Skin of body (tissue), 3 donors: ENCODE measurements at places on chromosomes 1 and 21. TPM values are rescaled to one million over a fixed set of nuclear protein-coding genes. Genes with fewer than 3 reads are reported as not detected.

The LEMD1 gene
- not detected for total RNA-seq

The HCRTR1 gene
- total RNA-seq, result not detected

The MAP1LC3C gene
- total RNA-seq, result 1.1 TPM

The OPRD1 gene
- total RNA-seq, result 0.20 TPM

The ATP6V1G3 gene
- not detected for total RNA-seq

The RPTN gene
- total RNA-seq, result 4.4 TPM

The PDE9A gene
- total RNA-seq, result 3.4 TPM

The ECM1 gene
- total RNA-seq, result 4.4 TPM

The ABCA4 gene
- total RNA-seq, result 3.8 TPM

The PTAFR gene
- 3.1 TPM for total RNA-seq

The VN1R5 gene
- total RNA-seq, result not detected

The METTL25B gene
- total RNA-seq, result 13.1 TPM

The EFNA1 gene
- total RNA-seq, result 45.1 TPM

The CELA2B gene
- total RNA-seq, result 0.30 TPM

The CASZ1 gene
- total RNA-seq, result 34.0 TPM

The CD53 gene
- 18.4 TPM for total RNA-seq

The ERICH3 gene
- total RNA-seq, result 0.10 TPM
